ENCODE measurements at places on chromosomes 3 and 15.

DNA sequence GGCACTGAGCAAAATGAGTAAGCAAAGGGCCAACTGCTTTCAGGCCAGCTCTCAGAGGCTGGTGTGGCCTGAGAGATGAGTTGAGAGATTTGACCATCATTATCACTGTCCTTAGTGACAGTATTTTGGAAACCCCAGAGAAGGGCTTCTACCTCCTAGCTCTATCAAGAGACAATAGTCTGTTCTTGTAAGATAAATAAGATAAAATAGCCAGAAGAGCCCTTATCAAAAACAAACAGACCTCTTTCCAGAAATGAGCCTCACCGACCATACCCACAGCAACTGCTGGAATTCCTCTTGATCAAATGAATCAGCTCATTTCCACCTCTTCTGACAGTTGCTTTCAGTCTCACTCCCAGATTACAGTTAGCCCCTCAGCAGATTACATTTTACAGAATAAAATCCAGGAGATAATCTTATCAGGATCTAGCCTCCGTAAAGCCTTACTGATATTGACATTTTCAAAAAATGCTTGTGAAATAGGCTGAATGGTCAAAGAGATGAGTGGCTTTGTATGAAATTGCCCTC lies 4.5 kb downstream of the HDC start:
- DNase-seq, result no peak

DNA sequence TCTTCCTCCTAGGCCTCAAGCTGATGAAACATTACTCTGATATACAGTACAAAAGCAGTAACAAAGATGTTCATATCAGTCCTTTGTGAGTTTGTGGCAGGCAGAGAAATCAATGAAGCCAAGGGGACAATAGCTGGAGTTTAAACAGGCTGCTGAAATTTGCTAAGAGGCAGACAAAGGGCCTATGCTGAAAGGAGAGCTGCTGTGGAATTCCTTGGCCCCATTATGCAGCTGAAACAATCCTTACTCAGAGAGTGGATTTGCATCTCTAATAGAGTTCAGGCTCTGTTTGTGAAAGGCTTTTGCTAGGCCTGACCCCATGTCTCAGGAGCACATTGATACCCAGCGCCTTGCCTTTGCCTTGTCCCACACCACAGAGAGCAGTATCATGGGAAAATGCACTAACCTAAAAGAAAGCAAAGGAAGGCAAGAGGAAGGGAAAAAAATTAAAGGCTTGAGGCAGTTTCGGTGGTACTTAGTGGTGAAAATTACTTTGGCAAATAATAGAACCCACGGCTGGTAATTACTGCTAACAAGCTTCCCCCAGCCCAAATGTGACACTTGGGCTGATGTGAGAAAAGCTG lies 195.0 kb upstream of the EPHA3 start:
- no peak for DNase-seq

GRCh38 chr3:17936736-17937480 lies 194.5 kb upstream of the TBC1D5 start:
- DNase-seq, result no peak

DNA sequence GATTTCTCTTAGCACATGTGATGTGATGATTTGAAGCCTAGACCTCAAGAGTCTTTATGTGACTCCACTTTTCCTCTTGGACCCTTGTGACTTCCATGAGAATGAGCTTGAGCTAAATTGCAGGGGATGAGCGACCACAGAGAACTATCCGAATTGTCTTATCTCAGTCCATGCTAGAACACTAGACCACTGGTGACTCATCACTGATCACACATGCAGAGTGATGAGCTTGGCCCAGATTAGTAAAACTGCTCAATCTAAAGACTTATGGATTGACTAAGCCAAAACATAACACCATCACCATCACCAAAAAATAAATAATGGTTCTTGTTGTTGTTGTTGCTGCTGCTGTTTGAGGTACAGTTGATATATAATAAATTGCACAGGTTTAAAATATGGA lies 114.1 kb upstream of the CFAP20DC start:
- no peak for DNase-seq

GRCh38 chr3:65672871-65673815 lies 365.6 kb downstream of the MAGI1 start:
- peak; percentile 67 for DNase-seq

DNA sequence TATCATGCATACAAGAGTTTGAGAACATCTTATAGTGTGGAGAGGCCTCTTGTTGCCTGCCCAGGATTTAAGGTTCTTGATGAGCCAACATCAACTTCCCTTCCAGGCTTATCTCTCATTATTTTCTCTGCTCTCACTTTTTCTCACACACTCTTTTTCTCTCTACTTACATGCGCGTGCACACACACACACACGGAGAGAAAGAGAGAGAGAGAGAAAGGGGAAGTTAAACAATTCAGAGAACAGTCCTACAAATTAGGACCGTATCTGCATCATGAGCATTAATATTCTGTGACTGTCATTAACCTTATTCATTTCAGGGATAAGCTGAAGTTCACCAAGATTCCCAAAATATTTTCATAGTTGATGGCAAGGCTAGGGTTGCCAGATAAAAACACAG lies 269.0 kb downstream of the ZNF621 start:
- DNase-seq, result no peak

GRCh38 chr3:8423307-8423706 lies 78.3 kb upstream of the LMCD1 start:
- DNase-seq, result no peak

DNA sequence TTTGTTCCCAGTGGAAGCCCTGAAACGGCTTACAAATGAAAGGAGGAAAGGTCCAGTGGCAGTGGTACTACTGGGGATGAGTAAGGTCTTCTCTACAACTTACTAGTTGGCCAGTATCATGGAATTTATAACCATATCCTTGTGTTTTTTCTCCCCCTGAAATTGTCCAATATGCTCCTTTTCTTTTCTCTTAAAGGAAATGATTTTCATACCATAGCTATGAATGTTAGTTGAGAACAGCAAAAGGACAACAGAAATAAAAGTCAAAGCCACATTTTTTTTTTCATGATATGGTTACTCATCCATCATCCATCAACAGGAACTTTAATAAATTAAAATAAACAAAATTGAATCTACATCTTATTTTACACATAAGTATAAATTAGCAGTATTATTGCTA lies 450.4 kb downstream of the MFSD1 start:
- no peak for DNase-seq

DNA sequence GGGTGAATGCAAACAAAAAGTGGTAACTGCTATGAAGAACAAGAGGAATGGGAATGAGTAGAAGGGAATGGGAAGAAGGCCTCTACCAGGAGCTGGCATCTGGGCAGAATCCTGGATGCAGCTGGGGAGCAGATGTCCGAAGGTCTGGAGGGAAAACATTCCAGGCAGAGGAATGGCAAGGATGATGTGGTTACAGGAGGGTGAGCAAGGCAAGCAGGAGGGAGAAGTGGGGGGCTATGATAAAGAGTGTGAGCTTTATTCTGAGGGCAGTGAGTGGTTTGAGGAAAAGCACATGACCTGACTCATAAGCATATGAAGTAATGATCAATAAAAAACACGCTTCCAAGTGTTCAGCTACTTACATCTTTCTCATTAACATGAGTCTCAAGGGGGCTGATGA lies 17.1 kb downstream of the SKIC8 start:
- DNase-seq, result no peak

GRCh38 chr3:129016720-129017483 lies 15.8 kb downstream of the EFCC1 start:
- DNase-seq, result peak; percentile 82
